ENCODE measurements at places on chromosomes 6 and 20.

DNA sequence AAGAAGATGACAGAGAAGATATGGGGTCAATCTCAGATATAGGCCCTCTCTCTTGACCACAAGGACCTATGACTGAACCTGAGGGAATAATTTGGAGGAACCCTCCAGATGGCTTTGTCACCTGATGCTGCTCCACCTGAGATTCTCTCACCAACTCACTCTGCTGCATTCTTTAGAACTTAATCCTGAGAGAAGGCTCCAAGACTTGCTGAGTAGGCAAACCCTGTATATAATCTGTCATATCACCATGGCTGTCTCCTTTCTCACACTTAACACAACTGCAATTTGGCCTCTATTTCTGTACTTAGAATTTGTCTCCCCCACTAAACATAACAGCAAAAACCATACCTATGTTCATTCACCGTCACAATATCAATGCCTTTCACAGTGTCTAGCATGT, 172.3 kb downstream of the PKHD1 start:
- no peak for DNase-seq

GRCh38 chr20:61442075-61442670, 190.1 kb downstream of the CDH4 start:
- DNase-seq = no peak

DNA sequence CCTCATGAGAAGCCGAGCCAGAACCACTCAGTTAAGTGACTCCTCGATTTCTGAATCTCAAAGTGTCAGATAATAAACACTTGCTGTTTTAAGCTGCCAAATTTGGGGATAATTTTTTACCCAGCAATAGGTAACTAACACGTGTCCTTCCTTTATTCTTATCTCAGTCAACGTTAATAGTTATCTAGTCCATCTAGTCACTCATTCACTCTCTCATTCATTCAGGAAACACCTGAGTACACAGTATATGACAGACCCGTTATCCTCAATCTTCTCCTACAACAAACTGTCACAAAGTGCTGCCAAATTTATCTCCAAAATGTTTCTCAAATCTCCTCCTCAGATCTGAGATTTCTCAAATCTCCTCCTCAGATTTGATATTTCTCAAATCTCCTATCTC, 13.1 kb downstream of the FAM184A start:
- no peak for DNase-seq

- DNase-seq = no peak
Observed at GRCh38 chr6:97399208-97399607, 116.2 kb upstream of the MMS22L start.

DNA sequence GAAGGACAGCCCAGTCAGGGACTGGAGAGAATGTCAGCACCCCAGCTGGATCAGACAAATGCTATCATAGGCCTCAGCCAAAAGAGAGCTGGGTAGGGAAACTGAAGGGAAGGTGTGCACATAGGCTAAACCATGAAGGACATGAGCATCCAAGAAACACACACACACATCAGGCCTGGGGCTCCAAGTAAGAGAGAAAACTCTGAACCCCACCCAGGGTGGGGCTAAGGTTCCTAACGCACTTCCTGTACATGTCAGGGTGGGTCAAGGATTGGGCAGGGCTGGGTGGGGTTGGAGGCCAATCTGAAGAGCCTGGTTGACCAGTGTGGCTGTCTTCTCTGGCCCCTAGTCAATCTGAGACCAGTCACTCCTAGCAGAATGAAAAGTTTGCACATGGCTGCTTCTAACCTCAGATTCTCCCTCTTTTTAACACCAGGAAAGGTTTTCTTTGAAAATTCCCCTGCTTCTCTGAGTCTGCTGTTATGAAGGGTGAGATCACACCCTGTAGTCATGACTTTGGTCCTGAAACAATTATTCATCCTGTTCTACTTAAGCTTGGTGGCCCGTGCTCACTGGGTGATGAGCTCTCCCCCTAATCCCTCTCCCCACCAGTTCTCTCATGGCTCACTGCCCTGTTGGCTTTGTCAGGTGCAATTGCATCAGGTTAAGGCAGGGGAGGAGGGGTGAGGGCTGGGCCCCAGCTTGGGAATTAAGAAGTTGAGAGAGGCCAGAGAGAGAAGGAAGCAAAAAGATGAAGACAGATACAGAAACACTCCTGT, 88.4 kb downstream of the MAFB start:
- no peak for DNase-seq

GRCh38 chr20:46218656-46219055, 89.6 kb downstream of the CDH22 start:
- DNase-seq = no peak

- no peak for DNase-seq
Observed at GRCh38 chr6:108673153-108673552, 112.4 kb downstream of the FOXO3 start.

DNA sequence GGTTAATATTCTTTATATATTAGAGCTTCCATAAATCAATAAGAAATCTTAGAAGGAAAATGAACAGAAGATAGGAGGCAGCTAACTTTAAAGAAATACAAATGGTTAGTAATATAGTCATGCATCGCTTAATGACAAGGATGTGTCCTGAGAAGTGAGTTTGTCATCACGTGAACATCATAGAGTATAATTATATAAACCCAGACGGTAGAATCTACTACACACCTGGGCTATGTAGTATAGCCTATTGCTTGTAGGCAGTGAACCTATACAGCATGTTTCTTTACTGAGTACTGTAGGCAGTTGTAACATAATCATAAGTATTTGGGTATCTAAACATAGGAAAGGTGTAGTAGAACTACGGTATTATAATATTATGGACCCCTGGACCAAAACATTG, 14.3 kb downstream of the TBPL1 start:
- DNase-seq = no peak

GRCh38 chr6:167927246-167927645, 70.2 kb upstream of the KIF25 start:
- DNase-seq = no peak

DNA sequence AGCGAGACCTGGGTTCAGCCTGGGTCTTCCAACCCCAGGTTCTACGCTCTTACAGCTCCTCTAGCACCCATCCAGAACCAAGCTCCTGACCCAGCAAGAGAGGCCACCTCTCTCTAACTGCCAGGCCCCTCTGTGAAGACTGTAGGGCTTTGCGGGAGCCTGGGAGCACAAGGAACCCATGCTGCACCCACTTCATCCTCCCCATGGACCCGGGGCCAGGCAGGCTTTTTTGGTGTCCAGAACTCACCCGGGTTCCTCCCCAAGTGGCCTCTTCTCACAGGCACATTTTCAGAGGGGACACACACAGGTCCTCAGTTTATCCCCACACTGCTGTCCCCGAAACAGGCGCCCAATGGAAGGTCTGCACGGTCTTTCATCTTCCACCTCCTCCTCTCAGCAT, 145.9 kb downstream of the SYNDIG1 start:
- DNase-seq = no peak

DNA sequence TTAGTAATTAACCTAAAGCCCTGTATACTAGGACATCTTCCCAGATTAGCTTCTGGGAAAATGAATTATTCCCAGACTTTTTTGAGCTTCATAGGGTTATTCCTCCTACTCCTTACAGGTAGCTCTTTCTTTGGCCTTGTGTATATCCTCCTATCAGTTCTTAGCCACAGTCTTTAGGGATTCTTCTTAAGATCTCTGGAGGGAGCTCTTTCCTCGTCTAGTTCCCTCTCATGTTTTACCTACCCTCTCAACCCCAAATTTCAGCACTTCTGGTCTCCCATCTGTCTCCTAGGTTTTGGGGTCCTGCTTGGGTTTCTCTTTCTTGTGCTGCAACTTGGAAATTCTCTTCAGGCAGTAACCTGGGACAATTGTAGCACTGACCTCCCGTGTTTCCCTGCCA, 46.4 kb upstream of the SLC35B3 start:
- no peak for DNase-seq

GRCh38 chr6:98641949-98642719, 192.2 kb upstream of the POU3F2 start:
- DNase-seq = no peak

GRCh38 chr6:122853259-122853995, 64.4 kb downstream of the SMPDL3A start:
- no peak for DNase-seq

DNA sequence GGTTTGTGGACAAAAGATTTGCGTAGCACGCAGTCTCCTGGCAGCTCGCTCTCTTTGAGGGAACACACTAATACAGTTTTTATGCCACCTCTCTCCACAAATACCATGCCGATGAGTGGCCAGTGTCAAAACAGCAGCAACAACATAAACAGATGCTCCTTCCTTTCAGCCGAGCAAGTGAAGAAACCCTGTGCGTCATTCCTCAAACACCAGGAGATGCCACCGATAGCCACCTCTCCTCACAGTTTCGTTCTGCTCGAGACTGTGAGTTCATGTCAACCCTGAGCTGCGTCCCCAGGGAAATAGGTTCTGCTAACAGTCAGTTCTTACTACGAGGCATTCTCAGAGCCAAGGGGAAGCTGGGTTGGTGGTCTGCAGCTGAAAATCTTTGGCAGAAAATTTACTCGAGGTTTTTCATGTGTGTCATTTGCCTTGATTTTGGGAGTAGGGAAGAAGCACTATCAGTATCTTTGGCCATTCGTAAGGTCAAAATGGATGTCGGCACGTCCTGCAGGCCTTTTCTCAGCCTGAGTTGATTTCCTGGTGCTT, 59.9 kb downstream of the EYA2 start:
- no peak for DNase-seq

DNA sequence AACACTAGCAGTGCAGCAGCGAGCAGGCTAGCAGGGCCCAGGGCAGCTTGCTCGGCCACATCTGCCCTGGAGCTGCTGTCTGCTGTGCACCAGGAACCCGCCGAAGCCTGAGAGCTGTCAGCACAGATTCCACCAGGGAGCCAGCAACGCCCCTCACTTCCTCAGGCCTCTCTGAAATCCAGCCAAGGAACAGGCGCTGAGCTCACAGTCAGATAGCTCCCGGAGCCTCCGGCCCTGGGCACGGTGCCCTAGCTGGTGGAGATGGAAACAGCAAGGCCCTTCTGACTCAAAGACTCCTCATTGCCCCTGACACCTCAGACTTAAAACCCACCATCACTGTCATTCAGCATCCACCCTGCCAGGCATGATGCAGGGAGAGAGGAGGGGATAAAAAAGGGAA, 839.4 kb downstream of the MAFB start:
- no peak for DNase-seq

- DNase-seq = no peak
Observed at GRCh38 chr6:95208621-95209020, 368.7 kb upstream of the MANEA start.

DNA sequence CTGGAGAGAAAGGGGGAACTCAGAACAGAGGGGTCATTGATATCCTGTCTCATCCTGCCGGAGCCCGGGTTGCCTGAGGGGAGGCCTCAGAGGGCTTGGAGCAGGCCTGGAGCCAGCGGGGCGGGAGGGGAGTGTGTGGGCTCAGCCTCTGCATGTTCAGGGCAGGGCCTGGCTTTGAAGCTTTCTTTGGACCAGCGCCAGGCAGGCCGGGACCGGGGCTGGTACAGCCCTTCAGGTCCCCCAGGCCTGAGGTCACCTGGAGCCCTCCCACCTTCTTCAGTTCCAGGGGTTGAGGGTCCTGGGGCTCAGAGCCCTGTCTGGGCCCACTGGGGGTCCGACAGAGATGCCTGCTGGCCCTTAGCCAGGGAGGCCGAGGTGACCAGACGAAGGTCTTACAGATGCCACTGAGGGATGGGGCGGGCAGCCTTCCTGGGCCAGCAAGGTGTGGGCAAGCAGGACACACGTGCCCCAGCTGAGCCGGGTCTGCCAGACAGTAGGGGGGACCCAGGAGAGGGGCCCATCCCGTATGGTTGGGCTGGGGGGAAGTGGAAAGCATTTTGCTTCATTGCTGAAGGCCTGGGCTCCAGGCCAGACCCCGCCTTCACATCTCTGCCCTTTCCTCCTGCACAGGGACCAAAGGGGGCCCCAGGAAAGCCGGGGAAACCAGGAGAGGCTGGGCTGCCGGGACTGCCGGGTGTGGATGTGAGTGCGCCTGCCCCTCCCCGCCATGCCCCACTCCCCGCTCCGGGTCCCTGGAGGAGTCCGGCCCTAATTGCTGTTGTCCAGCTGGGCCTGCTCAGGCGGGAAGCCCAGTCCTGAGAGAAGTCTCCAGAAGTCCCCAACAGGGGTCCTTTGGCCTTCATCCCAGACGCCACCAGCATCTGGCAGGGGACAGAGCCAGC, 2.0 kb downstream of the COL9A3 start:
- no peak for DNase-seq

DNA sequence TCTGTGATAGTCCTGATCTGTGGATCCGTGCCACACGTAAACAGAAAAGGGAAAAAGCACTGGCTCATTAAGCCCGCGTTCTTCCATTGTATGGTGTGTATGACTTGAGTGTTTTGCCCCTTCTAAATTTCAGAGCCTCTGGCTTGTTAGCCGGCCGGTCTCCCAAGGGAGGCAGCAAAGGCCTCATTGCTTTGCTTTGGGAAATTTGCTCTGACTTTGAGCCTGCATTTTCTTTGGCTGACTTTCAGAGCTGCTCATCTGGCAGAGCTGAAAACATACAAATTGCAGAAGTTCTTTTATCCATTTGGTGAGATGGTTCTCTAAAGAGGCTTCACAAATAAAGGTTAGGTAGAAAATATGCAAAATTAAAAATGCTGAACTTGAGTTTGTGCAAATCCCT, 123.0 kb downstream of the UTRN start:
- DNase-seq = no peak

- no peak for DNase-seq
Observed at GRCh38 chr6:24353861-24354260, 4.0 kb downstream of the DCDC2 start.

GRCh38 chr6:11214084-11214833, 18.2 kb downstream of the NEDD9 start:
- no peak for DNase-seq

DNA sequence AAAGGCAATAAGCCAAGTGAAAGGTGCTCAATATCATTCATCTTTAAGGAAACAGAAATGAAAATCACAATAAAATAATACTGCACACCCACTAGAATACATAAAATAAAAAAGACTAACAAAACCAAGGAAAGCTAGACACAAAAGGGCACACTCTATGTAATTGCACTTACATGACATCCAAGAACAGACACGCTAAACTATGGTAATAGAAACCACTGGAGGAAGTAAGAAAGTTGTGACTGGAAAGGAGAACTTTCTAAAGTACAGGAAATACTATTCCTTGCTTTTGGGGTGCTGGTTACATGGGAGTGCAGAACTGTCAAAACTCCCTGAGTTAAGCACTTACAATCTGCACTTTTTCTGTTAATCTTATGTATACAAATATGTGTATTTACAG, 253.7 kb upstream of the RUNX2 start:
- no peak for DNase-seq

DNA sequence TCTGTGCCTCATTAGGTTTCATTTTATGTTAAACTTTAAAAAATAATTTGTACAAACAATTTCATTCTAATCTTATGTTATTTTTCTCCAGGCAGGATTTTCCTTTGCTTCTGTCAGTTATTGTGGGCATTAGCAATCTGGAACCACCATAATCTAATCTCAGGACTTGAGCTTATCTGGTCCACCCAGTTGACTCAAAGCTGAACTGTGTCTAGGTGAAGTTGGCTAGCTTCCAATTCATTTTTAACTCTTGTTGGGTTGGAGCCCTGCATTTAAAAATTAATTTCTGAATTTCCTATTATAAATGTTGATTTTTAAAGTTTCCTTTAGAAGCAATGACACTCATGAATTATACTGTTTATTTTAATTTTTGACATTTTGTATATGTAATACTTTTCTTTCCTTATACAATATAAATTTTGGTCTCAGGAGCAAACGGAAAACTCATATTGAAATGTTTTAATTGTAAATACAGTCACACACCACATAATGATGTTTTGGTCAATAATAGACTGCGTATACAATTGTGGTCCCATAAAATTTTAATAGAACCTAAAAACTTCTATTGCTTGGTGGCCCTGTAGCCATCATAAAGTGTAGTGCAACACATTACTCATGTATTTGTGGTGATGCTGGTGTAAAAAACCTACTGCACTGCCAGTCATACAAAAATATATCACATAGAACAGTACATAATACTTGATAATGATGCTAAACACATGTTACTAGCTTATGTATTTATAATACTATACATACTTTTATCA, 121.3 kb downstream of the CLVS2 start:
- no peak for DNase-seq
